ENCODE measurements at places on chromosomes 2 and 18.
A peak's percentile ranks its signal among the peaks of the same experiment; 100 is the strongest.

DNA sequence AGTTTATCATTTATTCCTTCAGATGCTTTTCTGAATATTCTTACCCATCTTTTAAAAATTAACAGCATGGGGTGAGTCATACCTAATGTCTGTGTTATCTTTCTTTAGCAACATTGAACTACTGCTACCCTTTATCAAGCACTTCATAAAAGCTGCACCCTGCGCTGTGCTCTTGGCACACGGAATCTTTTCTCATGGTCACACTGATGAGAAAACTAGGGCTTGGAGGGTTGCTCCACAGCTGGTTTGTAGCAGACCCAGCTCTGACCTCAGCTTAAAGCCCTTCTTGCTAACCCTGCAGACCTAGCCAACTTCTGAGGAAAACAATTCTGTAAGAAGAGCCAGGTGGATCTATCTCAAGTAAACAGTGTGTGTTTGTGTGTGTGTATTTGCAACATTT lies 106.3 kb downstream of the RNF144A start:
- DNase-seq = no peak

GRCh38 chr18:46623541-46623940 lies 33.5 kb downstream of the LOXHD1 start:
- DNase-seq = peak; percentile 10

DNA sequence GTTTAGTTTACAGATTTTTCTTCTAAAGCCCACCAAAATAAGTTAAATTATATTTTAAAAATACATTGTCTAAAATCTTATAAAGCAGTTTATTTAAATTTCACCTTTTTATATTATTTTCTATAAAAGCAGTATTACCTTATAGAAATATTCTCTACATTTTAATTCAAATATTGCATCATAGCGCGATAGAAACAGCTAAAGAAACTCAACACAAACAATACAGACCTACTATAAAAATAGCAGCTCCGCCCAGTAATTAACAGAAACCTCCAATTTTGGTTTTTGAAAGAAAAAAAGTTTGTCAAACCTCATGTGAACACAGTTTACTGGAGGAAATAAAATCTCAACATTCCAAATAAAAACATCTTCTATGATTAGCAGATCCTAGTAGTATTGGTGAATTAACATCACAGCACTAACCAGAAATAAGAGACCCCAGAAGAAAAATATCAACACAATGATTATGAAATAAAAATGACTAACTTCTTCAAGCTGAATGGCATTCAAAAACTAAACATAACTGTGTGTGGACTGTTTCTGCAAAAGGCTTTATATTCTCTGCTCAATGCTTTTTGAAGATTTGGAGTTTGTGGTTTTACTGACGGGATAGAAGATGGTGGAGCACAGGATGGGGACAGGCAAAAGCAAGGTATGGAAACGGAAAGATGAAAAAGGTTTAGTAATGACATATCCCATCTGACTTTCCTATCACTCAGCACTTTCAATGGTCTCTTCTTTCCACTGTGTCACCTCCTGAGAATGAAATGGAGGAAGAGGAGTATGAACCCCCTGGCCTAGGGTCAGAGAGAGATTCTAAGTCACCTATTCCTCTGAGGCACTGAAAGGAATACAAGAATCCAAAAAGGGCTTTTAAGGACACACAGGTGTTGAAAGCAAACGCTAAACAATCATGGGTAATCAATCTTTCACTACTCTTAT lies 17.5 kb downstream of the MAP4K3 start:
- DNase-seq = no peak

DNA sequence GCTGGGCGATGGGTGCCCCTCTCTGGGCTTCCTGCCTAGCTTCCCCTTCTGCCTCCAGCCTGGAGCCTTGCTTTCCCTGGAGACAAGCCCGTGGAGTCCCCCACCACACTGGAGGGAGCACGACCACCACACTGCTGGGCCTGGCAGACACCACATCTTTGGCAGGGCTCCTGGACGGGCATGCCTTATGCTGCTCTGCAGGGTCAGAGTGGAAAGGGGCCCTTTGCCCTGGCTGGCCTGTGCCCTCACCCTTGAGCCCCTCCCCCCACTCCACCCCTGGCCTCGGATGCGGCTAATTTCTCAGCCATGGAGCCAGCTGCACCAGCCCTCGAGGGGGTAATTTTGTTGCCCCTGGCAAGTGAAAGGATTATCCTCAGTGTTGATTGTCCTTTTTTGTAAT lies 194.5 kb downstream of the LOXHD1 start:
- no peak for DNase-seq

GRCh38 chr2:220795705-220796104 lies 776.4 kb downstream of the EPHA4 start:
- no peak for DNase-seq

GRCh38 chr2:197251576-197251975 lies 59.0 kb downstream of the ANKRD44 start:
- DNase-seq = no peak

DNA sequence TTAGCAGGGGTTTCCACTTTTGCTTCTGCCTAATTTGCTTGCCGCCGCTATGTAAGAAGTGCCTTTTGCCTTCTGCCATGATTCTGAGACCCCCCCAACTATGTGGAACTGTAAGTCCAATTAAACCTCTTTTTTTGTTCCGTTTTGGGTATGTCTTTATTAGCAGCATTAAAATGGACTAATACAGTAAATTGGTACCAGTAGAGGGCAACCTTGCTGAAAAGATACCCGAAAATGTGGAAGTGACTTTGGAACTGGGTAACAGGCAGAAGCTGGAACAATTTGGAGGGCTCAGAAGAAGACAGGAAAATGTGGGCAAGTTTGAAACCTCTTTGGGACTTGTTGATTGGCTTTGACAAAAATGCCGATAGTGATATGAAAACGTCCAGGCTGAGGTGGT lies 216.1 kb upstream of the FSIP2 start:
- no peak for DNase-seq

DNA sequence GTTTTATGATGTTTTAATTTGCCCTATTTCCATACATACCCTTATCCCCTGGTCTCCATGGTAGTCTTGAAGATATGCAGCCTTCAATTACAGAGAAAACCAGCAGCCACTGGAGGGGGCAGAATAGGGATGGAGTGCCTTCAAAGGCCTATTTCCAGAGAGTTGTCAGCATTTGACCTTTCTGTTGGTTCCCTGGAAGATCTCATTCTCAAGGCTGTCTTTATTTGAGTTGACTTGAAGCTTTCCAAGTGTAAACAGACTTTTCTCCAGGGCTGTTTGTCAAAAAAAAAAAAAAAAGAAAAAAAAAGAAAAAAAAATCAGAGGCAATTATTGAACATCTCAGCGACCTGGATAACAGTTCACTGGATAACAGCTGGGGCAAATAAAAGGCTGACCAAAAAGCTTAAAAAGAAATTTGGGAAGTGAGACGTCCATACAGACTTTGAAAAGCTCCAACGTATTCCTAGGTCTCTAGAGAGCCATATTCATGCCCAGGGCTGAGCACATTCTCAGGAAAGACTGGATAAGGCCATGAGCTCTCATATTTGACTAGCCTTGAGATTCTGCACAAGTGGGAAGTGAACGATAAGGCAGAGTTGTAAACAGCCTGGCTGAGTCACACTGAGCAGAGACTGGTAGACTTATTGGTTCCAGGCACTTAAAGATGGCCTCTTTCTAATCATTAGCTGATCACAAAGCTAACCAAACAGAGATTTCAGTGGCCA lies 126.6 kb downstream of the VAPA start:
- no peak for DNase-seq

DNA sequence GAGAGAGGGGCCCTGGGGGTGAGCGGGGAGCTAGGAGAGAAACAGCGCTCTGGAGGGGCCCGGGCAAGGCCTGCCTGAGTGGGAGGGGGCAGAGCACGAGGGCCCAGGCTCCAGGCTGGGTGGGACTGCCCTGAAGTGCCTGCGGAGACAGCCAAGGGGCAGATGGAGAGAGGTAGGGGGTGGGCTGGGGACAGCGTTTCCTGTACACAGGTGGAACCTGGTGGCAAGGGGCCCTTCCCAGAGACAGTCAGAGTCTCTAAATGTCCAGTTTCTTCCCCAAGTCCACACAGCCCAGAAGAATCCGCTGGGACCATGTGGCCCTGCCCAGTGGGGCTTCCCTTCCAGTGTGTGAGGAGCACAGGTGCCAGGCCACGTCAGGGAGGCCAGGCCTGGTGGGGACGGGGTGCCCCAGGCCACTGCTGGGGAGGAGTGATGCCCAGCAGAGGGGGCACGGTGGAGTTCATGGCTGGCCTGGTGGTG lies 1.7 kb upstream of the GPR35 start:
- DNase-seq = no peak

- no peak for DNase-seq
These were observed 54.1 kb downstream of the ETAA1 start for GRCh38 chr2:67451086-67451832.

GRCh38 chr2:109409321-109410038 lies 204.3 kb downstream of the SEPTIN10 start:
- no peak for DNase-seq

GRCh38 chr2:230435431-230435830 lies 19.4 kb downstream of the SP100 start:
- no peak for DNase-seq

- no peak for DNase-seq
These were observed 21.7 kb upstream of the BAZ2B start for GRCh38 chr2:159637988-159638501.

GRCh38 chr2:158211502-158211901 lies 109.8 kb downstream of the UPP2 start:
- no peak for DNase-seq

DNA sequence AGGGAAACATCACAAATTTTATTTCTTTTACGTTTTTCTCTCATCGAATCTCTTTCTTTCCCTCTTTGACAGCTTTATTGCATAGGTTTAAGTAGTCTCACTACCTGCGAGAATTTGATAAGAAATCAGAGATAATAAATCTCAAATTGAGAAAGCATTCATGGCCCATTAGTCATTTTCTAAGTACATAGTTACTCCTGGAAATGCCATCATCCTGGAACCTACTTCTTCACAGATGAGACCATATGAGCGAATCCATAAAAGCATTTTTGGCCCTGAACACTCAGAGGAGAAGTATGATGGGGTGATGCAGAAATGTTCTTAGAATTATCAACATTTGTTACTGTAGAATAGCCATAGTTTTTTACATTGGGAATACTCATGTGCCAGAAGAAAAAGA lies 138.0 kb upstream of the ARHGAP28 start:
- no peak for DNase-seq

GRCh38 chr2:98715812-98716451 lies 15.0 kb downstream of the MGAT4A start:
- no peak for DNase-seq

DNA sequence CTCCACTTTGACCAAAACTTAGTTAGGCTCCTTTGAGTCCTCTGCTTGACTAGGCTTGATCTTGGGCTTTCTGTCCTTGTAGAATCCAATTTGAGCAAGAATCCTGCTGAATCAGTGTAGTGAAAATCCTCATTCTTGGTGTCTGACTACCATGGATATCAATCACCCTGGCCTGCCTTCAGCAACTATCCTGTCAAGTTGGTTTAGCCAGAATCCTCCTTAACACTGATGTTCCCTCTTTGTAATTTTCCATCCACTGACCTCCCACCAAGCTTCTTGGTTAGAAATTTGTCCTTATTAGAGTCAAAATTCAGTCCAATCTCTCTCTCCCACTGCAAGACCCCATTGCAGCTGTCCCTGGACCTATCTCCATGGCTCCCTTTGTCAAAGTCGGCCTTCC lies 494 bp upstream of the RBM45 start:
- no peak for DNase-seq

DNA sequence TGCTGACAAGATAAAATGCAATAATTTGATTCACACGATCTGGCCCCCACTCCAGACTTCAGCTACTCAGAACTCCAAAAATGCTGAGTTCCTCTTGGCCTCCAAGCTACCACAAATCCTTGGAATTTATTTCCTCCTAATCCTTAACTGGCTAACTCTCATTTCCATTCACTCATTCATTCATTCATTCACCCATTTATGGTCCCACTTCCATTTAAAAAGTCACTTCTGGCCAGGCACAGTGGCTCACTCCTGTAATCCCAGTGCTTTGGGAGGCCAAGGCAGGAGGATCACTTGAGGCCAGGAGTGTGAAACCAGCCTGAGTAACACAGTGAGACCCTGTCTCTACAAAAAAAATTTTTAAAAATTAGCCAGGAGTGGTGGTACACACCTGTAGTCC lies 12.5 kb downstream of the SOS1 start:
- no peak for DNase-seq

GRCh38 chr2:66442516-66443185 lies 7.7 kb downstream of the MEIS1 start:
- no peak for DNase-seq

DNA sequence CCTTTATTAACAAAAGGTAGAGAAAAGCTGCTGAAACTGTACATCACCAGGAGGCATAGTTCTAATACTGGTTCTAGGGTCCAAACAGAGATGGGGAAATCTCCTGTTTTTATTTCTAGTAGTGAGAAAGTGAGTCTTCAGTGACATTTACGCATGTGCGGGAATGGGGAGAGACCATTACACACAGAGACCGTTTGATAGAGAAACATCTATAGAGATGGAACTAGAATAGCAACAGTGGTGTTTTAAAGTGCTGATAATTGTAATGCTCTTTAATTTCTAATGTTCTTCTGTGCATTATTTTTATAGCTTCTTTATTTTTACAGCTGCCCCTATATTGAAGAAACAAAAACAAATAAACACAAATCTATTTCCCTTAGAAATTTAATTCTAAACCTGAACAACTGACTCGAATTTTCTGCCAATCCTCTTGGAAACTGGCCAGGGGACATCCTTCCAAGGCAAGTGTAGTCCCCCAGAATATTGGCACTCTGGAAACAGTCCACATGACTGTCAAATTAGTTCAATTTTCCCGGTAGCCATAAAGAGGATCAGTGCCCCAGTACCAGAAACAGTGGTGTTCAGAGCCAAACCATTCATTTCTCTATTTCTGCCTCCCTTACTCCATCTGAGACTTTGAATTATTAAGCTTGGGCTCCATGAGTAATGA lies 260.9 kb downstream of the ICOS start:
- DNase-seq = no peak

DNA sequence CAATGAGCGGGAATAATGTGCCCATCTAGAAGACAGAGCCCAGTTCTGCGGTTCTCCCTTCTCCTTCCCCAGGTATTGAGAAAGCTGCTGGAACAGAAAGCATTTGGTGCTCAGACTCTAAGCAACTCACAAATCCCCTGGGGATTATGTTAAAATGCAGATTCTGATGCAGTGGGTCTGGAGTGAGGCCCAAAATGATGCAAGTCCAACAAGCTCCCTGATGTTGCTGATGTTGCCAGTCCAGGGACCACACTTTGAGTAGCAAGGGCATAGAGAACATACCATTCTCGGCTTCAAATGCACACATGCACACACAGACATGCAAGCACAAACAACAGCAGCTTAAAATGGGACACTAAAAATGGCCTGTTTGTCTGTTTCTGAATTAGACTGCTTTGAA lies 274.8 kb upstream of the NCKAP5 start:
- no peak for DNase-seq

GRCh38 chr2:123073956-123074355 lies 951.1 kb upstream of the CNTNAP5 start:
- no peak for DNase-seq

GRCh38 chr2:29663268-29663667 lies 258.1 kb downstream of the ALK start:
- DNase-seq = no peak

DNA sequence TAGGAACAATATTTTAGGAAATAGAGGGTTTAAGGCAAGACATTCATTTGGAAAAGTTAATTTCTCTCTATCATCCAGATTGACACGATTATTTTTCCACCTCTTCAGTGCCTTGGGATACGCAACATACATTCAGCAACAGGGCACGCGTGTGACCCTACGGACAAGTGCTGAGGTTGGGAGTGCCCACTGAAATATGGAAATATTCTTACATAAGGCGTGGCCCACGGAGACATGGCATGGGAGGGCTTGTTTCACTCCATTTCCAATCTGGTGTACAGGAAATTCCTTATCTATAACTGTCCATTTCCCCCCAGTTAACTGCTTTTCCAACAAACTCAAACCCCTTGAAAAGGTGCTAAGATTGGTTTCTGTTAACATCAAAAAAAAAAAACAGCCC lies 20.9 kb upstream of the KIDINS220 start:
- DNase-seq = no peak

All from suppressor macrophage treated with lipopolysaccharide for 1 hour (primary cell).